ENCODE measurements at places on chromosomes 16 and 17.
A peak's percentile ranks its signal among the peaks of the same experiment; 100 is the strongest.

- DNase-seq: no peak
Observed at GRCh38 chr16:23920446-23920845, 84.7 kb downstream of the PRKCB start.

DNA sequence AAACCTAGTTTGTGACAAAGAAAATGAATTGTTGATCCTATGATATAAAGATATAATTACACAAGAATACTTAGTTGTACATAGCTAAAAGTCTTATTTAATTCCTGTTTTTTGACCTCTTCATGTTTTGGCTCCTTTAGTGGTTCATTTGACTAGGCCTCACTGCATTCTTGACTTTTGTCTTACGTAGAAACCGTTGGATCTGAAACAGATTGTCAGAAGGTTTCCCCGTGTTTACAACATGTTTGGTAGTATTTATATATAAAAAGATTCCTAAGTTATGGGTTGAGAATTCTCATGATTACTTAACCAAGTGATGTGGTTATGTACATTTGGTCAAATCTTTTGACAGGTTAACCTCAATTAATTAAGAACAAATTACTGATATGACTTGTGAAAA is 162.8 kb downstream of the BCAS3 start:
- no peak for DNase-seq

- peak; percentile 56 for DNase-seq
Observed at GRCh38 chr17:39800540-39800939, 62.8 kb downstream of the GRB7 start.

- DNase-seq: no peak
Observed at GRCh38 chr16:84526794-84527531, 22.5 kb upstream of the MEAK7 start.

GRCh38 chr17:8532021-8532420 is 96.3 kb downstream of the NDEL1 start:
- DNase-seq: no peak

- no peak for DNase-seq
Observed at GRCh38 chr17:41656249-41657023, 32.1 kb upstream of the KRT17 start.

- DNase-seq: no peak
Observed at GRCh38 chr16:49529411-49530045, 155.9 kb downstream of the C16orf78 start.

GRCh38 chr17:28096756-28097155 is 54.3 kb downstream of the NLK start:
- DNase-seq: no peak

GRCh38 chr17:66715745-66716156 is 119.2 kb upstream of the CACNG5 start:
- DNase-seq: no peak

- DNase-seq: no peak
Observed at GRCh38 chr17:1232786-1233185, 37.5 kb upstream of the BHLHA9 start.

DNA sequence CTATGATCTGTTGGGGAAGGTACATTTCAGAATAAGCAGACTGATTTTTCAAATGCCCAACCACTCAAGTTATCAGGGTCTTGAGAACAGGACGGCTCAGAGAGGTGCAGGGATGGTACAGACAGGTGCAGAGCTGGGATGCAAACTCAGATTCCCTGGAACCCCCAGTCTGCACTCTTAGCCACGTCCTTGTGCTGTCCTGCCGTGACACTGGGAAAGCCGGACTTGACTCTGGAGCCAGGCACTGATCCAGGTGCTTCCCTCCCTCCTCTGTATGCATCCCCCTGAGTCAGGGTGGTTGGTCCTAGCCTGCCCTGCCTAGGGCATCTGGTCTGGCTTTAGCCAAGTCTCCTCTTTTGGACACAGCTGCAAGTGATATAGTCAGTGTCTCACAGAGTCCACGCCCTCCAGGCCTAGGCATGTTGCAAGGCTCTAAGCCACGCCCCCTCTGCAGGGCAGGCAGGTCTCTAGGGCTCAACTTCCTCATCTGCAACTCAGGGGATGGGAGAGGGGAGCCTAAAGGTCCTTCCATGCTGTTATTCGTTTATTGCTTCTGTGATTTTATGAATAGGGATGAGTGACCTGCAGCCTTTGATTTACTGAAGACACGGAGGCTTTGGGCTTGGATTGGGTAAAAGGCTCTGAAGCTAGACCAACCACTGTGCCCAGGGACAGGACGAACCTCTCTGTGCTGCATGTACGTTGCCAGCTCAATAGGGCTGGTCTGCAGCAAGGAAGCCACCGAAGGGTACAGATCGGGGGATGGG is 97.3 kb downstream of the SDK2 start:
- peak; percentile 30 for DNase-seq

DNA sequence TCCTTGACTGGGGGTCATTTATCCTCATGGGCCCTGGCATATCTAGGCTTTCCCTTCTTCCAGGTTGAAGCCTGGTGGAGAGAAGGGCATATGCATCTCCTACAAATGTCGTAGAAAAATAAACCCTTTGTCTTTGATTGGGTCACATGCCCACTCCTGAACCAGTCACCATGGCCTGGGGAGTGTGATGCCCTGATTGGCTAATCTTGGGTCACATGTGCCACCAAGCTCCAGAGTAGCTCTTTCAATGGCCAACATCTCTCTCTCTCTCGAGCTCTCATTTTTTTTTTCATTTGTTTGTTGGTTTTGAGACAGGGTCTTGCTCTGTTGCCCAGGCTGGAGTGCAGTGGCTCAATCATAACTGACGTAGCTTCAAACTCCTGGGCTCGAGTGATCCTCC is 5.6 kb upstream of the XPO6 start:
- DNase-seq: no peak

DNA sequence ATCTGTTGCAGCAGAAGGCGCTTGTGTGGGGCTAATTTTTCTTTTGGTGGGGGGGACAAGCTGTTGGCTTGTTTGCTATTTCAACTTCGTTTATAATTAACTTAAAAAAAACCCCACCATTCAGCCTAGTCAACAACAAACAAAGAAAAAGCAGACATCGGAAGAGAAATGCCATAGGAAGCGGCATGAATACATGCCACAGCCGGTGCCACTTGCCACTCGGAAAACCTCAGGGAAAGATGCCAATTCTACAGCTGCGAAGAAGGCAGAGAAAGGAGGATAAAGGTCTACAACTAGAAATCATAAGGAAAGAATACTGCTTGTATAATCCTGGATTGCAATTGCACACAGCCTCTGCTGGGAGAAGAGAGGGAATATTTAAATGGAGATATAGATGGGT is 254.4 kb upstream of the PMFBP1 start:
- DNase-seq: no peak

- DNase-seq: no peak
Observed at GRCh38 chr16:83312718-83313245, 495.0 kb upstream of the HSBP1 start.

- no peak for DNase-seq
Observed at GRCh38 chr17:32323811-32324491, 18.0 kb downstream of the C17orf75 start.

DNA sequence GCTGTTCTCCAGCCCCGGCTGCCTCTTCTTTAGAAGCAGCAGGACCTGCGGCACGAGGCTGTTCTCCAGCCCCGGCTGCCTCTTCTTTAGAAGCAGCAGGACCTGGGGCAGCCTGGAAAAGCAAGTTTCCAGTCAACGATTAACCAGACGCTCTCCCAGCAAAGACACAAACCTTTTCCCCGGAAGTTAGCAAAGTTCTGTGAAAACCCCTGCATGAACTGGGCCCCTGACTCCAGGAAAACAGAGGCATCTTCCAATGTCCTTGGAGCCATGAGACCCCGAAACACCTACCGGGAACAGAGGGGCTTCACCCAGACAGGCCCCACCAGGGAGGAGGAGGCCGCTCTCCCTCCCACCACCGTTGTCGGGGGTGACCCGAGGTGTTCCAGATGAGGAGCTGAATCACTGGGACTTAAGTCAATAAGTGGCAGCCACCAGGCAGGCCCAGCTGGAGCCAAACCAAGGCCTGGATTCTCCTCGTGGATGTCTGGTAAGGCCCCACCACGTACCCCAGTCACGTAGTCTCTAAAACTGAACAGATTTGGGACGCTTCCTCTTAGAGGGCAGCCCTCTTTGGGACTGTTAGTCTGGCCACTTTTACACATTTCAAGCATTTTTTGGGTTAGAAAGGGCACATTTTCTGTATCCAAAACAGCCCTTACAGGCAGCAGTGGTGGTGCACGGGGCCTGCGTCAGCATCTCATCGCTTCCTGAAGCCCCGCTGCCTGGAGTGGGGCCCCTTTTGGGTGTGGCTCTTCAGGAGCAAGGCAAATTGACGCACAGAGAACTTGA is at the start of gene RPH3AL:
Gene RPH3AL, minus strand, starts transcription at position 387 of the 792 bp plus-strand sequence. CDS start 25,264 bp downstream, outside the sequence.
- DNase-seq: no peak

DNA sequence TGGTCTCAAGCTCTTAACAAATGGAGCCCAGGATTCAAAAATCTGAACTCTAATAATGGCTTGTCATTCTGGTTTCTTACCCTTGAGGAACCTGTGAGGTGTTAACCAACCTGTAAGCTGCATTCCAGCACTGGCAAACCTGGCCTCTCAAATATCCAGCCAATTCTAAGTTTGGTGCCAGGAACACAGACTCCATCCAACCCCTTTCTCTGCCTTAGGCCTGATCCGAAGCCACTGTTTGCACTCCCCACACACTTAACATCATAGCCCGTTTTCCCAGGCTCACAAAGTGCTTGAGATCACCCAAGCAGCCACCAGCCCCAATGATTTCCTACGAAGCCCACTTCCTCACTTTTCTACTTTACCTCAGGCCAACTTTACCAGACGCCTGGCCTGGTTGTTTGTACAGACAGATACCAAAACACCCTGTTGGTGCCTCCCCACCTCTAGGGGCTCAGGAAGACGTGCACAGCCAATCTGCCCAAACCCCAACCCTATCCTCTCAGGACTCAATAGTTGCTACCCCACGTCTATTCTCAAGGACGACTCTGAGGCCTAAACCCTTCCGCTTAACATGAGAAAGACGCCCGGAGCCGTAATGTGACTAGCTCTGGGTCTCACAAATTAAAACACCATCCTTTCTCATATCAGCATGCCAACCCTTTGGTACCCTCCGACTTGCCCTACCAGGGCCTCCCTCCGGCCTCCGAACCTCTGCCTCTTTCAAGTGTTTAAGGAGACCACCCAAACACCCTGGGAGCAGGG is 3.2 kb upstream of the PER1 start:
- DNase-seq: no peak

GRCh38 chr16:49929626-49930025 is 73.7 kb upstream of the ZNF423 start:
- no peak for DNase-seq

DNA sequence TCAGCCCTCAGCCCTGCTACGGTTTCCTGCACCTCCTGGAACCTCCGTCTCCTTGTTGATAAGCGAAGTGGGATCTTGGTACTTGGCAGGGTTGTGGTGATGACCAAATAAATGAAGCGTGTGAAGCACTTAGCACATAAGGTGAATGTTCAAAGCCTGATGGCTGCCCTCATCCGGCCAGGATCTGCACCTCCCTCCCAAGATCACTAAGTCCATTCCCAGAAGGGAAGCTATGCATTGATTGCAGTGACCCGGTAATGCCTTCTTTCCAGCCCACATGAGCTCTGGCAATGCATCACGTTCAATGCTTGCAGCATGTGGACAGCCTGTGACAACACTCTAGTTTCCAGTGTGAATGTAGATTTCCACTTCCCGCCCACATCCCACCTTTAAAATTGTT is 24.9 kb upstream of the RHOT1 start:
- DNase-seq: no peak

DNA sequence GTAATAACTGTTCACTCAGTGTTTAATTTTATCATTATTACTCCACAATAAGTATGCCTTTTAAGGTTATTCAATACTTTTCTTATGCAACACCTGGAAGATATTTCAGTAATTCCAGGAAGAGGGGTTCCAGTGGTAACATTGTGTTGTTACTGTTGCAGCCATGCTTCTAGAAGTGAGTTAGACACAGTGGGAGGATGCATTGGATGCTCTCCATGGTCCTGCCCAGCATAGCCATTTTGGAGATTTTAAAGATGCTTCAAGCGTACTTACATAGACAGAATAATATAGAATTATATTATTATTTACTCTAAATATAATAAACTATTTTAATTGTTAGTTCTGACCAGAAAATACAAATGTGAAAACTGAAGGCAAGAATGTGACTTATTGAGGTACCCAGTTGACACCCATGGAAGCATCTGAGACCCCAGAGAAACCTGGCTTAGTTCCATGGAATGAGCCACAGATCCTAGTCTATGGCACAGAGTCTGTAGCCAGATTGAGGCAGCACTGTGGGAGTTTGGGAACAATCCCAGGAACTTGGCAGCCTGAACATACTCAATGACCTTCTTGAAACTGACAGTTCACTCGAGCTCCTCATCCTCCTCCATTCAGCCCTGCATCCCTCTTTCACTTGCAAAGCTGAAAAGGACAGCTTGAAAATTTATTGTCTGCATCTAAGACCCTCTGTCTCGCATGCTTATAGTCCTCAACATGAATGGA is 190.1 kb upstream of the HS3ST4 start:
- no peak for DNase-seq

GRCh38 chr17:10062691-10063385 is 135.6 kb downstream of the GAS7 start:
- DNase-seq: peak; percentile 20

GRCh38 chr16:27449434-27450195 is 47.6 kb downstream of the IL21R start:
- peak; percentile 84 for DNase-seq

DNA sequence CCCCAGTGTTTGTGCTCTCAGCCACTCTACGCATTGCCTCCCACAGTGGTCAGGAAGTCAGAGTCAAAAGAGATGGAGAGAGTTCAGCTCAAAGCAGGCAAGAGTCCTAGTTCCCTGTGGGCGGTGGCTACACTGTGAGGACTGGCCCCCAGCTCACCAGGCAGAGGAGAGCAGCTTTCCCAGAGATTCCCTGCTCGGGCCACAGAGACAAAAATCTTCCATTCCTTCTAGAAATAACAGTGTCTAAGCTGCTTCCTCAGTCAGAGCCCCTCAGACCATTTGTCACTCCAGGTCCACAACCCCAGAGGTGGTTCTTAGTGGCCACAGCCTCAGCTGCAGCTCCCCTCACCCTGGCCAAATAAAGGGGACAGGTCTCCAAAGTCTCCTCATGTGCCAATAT is 263.0 kb upstream of the RPL38 start:
- no peak for DNase-seq

GRCh38 chr16:25575363-25575762 is 116.4 kb upstream of the HS3ST4 start:
- DNase-seq: no peak

DNA sequence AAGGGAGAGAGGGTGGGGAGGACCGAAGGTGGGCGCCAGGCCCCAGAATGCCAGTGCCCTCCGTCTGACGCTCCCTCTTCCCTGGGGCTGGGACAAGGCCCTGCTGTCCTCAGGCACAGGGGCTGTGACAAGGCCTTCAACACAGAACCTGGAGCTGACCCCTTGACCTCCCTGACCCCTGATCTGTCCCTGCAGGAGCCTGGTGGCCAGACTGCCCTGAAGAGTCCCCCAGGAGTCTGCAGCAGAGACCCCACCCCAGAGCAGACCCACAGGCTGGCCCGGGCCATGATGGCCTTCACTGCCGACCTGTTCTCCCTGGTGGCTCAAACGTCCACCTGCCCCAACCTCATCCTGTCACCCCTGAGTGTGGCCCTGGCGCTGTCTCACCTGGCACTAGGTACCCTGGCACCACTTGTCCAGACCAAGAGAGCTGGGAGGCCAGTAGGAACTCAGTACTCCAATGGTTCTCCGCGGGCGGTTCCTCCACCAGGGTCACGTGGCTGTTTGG is 2.9 kb downstream of the SERPINF2 start:
- no peak for DNase-seq

GRCh38 chr16:20004931-20005330 is 68.8 kb downstream of the GPR139 start:
- DNase-seq: no peak

GRCh38 chr17:42167807-42168206 is 13.0 kb upstream of the RAB5C start:
- no peak for DNase-seq

- DNase-seq: peak; percentile 77
Observed at GRCh38 chr17:489758-490329, 137.2 kb upstream of the RPH3AL start.

Data from activated T-cell treated with anti-CD3 and anti-CD28 coated beads, Interleukin-2, amount 50 U/mL, for 48 hours (primary cell).